ENCODE measurements at places on chromosomes 7 and 10.

GRCh38 chr10:44459671-44460070 is 74.8 kb upstream of the CXCL12 start:
- no peak for DNase-seq

DNA sequence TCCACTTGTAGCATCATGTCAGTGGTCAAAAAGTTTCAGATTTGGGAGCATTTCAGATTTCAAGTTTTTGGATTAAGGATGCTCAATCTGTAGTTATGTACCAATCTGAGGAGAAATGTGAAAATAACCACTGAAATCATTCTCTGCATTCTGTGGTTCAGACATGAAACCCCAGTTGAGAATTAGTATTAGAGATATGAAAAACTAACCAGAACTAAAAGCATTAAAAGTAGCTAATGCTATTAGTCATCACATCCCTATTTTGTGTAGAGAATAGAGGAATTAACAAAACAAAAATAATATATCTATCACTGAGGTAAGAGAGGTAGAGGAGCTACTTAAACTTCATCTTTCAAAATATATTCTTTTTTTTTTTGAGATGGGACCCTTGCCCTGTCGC is 28.0 kb downstream of the MICU1 start:
- DNase-seq: no peak

DNA sequence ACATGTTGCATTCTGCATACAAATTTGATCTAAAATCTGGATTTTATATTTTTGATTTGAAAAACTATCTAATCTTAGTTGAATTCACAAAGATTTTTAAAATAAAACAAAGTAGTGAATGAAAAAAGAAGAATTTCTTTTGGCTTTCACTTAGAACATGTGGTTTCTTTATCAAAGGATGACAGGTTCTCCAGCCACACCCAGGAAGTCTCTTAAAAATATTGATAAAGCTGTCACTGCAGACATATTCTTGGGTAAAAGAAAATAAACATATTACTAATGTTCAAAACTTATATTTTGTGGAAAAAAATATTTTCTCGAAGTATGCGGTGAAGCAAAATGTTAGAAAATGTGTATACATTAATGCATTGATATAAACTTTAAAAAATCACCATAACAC is 44.3 kb downstream of the ARL4A start:
- DNase-seq: no peak

GRCh38 chr10:35251373-35252100 is 84.8 kb upstream of the CCNY start:
- DNase-seq: no peak

GRCh38 chr7:47685712-47686376 is 103.9 kb upstream of the TNS3 start:
- DNase-seq: no peak

DNA sequence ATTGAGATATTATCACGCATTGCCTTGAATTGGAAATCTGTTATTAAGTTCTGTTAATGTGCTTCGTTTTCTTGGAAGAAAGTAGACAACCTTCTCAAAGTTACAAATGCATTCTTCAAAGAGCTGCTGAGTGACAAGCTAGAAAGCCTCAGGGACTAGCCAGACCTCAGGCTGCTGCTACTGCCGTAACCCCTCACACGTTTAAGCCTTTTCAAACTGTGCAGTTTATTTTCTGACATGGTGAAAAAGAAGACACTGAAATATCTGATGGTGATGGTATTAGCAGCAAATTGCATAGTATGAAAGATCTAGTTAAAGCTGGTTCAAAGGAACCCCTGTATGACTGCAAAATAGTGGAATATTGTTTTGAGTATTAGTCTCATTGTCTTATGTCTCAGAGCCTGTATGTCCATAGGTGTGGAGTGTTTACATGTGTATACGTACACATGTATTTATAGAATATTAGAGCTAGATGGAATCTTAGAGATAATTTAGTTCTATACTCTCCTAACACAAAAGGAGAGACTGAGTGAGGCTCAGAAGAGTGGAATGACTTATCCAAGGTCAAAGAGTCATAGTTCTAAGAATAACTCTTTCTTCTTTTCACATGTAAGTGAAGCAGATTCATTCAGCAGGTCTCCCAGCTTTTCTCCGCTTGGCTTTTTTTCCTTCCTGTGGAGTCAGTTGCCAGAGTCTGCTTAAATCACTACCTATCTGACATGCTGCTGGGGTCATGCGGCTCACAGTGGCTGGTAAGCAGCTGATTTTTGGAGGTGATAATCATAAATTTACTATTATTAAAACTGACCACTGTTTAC is 431.9 kb downstream of the PLXDC2 start:
- DNase-seq: no peak

GRCh38 chr10:100864036-100864885 is 48.5 kb upstream of the SLF2 start:
- no peak for DNase-seq

DNA sequence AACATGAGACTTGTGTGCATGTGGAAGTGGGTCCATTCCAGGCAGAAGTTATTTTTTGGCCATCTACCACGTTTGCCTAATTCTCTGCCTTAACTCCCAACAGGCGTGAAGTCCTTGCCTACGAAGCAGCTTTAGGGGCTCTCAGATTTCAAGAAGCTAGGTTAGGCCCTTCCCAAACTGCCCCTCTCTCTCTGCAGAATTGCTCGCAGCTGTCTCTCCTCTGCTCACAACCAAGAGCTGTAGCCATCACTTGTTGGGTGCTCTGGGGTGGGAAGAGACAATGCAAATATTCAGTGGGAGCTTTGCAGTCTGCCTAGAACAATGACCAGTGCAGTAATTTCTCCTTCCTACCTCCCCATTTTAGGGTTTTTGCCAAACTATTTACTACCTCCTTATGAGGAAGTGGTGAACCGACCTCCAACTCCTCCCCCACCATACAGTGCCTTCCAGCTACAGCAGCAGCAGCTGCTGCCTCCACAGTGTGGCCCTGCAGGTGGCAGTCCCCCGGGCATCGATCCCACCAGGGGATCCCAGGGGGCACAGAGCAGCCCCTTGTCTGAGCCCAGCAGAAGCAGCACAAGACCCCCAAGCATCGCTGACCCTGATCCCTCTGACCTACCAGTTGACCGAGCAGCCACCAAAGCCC is 24.9 kb downstream of the CYP17A1 start:
- DNase-seq: no peak

GRCh38 chr7:101625031-101625791 is 3.9 kb downstream of the MYL10 start:
- no peak for DNase-seq

DNA sequence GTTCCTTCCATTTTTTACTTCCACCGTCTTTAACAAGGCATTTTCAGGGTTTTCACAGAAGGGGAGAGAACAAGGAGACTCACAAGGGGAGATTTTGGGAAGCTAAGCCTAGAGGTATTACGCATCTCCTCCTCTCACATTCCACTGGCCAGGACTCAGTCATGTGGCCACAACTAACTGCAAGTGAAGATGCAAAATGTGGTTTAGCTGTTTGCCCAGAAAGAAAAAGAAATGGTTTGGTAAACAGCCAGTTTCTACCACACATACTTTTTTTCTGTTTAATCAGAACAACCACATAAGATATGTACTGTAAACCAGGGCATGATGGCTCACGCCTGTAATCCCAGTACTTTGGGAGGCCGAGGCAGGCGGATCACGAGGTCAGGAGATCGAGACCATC is 21.4 kb upstream of the HELLS start:
- DNase-seq: no peak

- DNase-seq: no peak
These were observed 149.8 kb upstream of the WNT16 start for GRCh38 chr7:121178869-121179497.

GRCh38 chr7:52838981-52839411 is 196.4 kb upstream of the POM121L12 start:
- no peak for DNase-seq

- no peak for DNase-seq
These were observed 235.6 kb downstream of the DGKB start for GRCh38 chr7:14666913-14667312.

DNA sequence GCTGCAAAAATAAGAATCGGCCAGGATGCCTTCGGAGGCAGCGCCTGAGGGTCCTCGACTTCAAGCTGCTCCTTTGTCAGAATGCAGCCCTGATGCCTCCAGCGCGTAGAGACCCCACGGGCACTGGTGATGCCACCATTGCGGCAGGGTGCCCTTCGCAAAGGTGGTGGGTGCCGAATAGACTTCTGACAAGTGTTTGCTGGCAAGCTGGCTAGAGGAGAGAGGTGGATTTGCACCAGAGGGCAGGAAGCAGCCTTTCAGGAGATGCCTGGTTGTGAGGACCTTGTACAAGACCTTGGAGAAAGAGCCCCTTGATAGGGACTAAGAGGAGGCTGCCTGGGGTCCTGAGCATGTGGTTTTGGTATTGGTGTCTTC is 103.2 kb upstream of the PPIF start:
- DNase-seq: no peak

- DNase-seq: no peak
These were observed 25.5 kb downstream of the VSIR start for GRCh38 chr10:71747551-71748523.

GRCh38 chr7:2029211-2029905 is 203.4 kb downstream of the MAD1L1 start:
- no peak for DNase-seq

DNA sequence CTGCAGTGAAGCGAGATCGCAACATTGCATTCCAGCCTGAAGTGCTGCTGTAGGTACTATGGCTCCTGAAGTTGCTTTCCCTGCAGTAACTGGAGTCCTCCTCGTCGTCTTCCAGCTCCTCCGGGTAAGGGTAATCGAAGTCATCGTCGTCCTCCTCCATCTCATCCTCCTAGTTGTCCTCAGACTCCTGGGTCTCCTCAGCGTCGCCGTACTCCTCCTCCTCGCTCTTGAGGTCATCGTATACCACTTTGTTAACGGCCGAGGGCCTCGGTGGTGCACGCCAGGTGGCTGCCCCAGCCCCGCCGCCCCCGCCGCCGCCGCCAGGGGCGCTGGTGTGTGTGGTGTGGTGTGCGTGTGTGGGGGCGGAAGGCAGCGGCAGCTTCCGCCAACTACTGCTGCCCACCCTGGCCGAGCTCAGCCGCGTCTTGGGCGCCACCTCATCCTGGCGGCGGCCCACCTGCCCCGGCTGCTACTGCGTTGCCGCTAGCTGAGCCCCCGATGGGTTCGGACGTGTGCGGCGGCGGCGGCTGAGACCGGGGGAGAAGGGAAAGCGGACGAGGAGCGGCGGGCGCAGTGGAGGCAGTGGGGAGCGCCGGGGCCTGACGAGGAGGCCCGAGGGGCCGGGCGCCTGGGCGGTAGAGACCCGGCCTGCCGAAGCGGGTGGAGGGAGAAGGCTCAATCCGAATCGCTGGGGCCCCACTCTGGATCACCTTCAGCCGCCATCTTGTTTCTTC is 11.8 kb upstream of the ACBD5 start:
- peak; percentile 85 for DNase-seq

GRCh38 chr10:17026686-17027485 is 102.7 kb downstream of the CUBN start:
- DNase-seq: peak; percentile 53

- no peak for DNase-seq
These were observed 29.3 kb downstream of the PLEKHS1 start for GRCh38 chr10:113780681-113781250.

DNA sequence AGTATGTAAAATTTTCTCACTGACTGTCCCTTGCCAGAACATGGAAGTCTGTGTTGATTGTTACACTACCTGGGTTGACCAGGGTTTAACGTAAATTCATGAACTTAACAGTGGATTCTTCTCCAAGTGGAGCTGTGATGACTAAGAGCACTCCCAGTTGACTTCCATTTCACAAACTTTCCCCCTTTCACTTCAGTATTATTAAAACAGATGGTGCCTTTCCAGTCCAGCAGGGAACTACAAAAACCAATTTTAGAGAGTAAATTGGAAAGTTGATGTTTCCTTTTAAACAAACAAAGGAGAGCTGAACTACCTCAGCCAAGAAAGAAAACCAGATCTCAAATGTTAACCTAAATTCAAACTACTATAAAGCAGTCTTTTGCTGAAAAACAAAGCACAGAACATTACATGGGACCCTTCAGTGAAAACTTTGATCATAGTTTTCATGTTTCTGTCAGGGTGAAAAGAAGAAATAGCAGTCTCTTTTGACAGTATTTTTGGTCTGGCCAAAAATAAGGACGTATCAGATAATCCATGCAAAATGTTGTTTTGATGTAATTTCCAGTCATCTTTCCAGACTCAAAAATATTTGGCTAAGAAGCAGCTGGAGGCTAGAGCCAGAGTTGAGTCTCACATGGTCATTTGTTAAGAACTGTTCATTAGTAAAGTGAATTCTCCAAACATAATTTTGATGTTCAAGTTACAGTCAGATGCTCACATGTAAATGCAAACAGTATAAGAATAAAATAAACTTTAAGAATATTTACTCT is 479.9 kb upstream of the AKR1E2 start:
- no peak for DNase-seq

GRCh38 chr10:35870665-35871310 is 228.7 kb upstream of the FZD8 start:
- no peak for DNase-seq

GRCh38 chr10:29811751-29812427 is 177.1 kb upstream of the SVIL start:
- no peak for DNase-seq

DNA sequence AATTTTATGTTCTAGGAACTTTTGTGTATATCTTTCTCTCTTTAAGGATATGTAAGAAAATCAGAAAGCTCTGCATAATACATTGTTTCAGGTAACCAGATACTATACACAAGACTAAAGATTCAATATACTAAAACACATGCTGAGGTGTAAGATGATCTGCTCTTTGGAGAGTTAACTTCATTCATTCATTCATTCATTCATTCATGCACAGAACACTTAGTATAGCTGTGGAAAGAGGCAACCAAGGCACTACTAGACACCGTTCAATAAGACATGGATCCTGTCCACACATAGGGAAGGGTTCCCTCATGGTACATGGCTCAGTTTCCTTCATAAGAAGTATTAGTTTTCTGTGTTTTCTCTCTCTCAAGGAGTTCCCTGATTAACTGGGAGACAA is 207.6 kb upstream of the AOAH start:
- no peak for DNase-seq

GRCh38 chr10:74969093-74969492 is 142.4 kb upstream of the SAMD8 start:
- DNase-seq: no peak

All from stimulated activated CD4-positive, alpha-beta T cell treated with anti-CD3 and anti-CD28 coated beads, Interleukin-4, amount 100 ng/mL, for 4 hours (primary cell).